Stimulated activated CD8-positive, alpha-beta memory T cell treated with anti-CD3 and anti-CD28 coated beads, Interleukin-4, amount 100 ng/mL, for 4 hours (primary cell): ENCODE measurements at places on chromosomes 1 and 21.

DNA sequence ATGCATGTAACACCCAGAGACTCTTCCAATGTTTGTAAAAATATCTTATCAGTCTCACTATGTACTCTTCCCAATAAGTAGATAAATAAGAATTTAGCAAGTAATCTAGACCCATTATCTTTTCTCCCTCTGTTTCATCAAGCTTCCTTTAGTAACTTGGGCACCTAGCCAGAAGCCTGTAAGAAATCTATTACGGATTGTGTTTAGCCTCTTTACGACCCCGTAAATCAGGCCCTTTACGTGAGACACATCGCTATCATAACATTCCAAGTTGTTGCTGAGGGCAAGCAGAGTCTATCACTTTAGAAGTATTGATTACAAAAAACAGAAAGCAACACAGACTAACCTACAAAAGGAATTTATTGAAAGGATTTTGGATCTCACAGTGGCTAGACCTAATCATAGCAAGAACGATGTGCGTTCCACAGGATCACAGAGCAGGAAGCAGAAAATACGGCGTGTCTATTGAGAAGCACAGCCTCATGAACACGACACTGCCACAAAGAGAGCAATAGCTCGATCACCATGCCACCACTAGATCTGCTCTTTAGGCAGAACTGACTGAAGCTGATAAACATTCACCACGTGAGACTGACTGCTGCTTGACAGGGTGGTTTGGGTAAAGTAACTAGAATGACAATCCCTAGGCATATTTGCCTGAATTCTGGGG lies 922.1 kb downstream of the AMY1C start:
- DNase-seq = no peak

DNA sequence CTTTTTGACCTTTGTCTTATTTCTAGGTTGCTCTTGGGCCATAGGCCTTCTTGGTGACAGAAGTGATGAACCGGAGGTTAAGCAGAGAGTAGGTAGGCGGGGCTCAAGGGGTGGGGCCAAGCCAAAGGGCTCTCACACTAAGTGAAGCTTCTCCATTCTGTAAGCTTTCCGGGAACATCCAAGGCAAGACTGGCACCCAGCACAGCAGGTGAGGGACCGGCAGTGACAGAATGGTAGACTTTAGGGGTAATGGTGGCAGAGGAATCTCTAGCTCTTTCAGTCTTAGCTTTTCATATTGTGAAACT lies at the start of gene TNFAIP8L2:
Gene TNFAIP8L2, plus strand, starts transcription at position 135 of the 305 bp plus-strand sequence. CDS start 2,049 bp downstream, outside the sequence.
- DNase-seq = peak; percentile 57

DNA sequence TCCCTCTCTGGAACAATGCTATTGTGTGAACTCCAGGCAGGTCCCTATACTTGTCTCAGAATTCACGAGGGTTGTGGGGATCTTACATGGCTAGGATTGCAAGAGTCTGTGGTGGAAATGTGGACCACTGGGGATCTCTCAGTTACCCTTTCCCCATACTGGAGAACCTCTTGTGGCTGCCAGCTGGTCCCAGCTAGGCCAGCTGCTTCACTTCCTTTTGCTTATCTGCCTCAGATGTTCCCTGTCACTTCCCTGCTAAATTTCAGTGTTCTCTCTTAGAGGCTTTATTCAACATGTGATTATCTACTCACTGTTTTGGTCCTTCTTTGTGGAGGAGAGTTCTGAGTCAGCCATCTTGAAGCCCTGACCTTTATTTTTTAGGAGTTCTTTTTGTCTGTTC lies 75.9 kb upstream of the SAMD13 start:
- no peak for DNase-seq

GRCh38 chr1:39416609-39417008 lies 74.8 kb upstream of the BMP8A start:
- no peak for DNase-seq

- DNase-seq = no peak
Measured at GRCh38 chr1:209920844-209921243, 17.2 kb upstream of the SYT14 start.

DNA sequence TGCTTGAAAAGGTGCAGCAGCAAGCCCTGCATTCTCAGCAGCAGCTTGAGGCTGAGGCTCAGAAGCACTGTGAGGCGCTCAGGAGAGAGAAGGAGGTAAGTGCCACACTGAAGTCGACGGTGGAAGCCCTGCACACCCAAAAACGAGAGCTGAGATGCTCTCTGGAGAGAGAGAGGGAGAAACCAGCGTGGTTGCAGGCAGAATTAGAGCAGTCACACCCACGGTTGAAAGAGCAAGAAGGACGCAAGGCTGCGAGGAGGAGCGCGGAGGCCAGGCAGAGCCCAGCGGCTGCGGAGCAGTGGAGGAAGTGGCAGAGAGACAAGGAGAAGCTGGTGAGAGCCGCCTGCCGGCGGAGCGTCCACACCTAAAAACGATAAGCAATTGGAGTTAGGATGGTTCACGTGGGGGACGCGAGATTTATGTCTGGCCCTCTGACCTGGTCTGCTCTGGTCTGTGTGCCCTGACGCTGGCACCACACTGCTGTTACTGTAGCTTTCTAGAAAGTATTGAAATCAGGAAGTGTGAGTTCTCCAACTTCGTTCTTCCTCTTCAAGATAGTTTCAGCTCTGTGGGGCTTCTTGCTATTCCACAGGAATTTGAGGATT lies 26.7 kb upstream of the DIP2A start:
- no peak for DNase-seq

- no peak for DNase-seq
Measured at GRCh38 chr1:37865348-37866120, 6.1 kb upstream of the MTF1 start.

- no peak for DNase-seq
Measured at GRCh38 chr1:29237129-29237821, 953 bp downstream of the PTPRU start.

GRCh38 chr21:26096494-26097371 lies 73.8 kb downstream of the APP start:
- no peak for DNase-seq

- no peak for DNase-seq
Measured at GRCh38 chr1:230507666-230508402, 81.7 kb upstream of the PGBD5 start.

DNA sequence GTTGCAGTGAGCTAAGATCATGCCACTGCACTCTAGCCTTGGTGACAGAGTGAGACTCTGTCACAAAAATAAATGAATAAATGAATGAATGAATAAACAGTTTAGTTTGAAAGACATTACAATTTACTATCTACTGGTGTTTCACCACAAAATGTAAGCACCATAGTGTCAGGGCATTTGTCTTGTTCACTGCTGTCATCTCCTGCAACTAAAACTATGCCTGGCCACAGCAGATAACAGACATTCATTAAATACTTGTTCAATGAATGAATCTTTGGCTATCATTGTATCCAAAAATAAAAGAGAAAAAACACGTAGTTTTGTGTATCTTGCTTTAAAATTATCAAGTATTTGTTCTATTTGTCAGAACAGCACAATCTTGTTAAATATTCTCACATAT lies 32.5 kb downstream of the SASS6 start:
- no peak for DNase-seq

- DNase-seq = no peak
Measured at GRCh38 chr1:119266386-119266785, 102.2 kb upstream of the HAO2 start.

DNA sequence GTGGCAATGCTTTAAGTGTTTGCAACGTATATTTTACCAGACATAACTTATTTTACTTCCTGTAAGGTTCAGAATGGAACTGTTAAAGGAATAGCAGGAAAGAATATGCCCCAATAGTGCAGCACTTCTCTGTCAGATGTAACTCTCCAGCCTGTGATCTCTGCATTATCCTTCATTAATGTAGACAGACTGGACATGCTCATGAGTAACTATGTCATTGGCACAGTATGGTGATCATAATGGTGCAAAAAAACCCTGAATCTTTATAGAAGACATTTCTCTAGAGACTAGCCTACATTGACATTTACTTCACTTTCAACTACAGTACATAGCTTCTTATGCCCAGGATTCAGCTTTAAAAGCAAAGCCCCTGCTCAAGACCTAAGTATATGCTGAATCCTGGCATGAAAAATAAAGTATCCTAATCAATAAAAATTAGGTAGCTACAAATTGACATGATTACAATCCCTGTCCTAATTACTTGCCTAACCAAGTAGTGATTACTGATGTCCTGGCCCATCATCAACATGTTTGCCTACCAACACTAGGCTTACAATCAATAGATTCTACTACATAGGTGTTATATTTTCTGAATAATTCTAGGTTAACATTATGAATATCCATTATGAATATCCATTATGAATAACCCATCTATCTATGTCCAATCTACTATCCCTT lies 13.9 kb downstream of the COX20 start:
- no peak for DNase-seq

- no peak for DNase-seq
Measured at GRCh38 chr1:14739082-14739832, 140.8 kb downstream of the KAZN start.

DNA sequence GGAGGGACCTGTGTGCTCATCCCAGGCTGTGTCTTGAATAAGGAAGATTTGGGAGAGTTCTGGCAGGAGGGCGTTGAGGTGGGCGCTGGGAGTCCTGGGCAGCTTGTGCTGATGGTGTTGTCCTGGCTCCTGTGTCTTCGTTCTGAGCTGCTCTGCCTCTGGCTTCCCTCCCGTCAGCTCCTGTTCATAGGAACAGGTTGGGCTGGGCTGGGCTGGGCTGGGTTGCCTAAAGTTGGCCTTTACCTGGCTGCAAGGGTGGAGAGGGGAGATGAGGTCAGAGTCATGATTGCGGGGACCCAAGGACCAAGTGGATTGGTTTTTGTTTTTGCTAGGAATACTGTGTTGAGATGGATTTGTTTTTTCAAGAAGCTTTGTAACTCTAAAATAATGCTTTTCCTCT lies 9.1 kb downstream of the NECAP2 start:
- DNase-seq = no peak

DNA sequence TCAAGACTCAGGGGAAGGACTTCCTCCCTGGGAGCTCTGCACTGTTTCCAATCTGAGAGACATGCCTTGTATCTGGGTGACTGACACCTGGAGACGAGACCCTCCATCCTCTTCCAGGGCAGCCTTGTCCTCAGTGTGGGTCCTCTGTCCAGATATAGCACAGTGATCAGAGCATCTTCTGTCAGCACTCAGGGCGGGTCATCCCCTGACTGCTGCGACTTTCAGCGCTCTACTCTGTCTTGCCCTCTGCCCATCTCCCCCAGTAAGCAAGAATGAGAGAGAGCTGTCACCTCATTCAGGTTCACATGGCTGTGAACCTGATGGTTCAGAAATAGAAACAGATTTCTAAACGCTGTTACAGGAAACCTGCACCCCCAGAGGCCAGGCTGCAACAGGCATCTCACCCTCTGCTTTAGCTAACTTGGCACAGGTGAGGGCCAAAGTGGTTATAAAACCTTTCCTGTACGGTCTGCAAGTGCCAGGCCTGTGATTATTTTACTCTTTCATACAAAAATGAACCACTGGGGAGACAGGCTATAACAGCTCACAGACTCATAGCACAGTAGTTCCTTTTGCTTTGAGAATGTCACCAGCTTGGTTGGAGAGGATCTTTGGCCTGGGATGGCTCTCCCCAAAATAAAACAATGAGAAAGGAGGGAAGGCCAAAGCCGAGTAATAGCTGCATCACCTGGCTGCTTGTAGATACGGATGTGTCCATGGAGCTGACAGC lies 11.4 kb upstream of the TENT5C start:
- no peak for DNase-seq

- DNase-seq = no peak
Measured at GRCh38 chr21:37342046-37342632, 24.4 kb upstream of the DYRK1A start.

DNA sequence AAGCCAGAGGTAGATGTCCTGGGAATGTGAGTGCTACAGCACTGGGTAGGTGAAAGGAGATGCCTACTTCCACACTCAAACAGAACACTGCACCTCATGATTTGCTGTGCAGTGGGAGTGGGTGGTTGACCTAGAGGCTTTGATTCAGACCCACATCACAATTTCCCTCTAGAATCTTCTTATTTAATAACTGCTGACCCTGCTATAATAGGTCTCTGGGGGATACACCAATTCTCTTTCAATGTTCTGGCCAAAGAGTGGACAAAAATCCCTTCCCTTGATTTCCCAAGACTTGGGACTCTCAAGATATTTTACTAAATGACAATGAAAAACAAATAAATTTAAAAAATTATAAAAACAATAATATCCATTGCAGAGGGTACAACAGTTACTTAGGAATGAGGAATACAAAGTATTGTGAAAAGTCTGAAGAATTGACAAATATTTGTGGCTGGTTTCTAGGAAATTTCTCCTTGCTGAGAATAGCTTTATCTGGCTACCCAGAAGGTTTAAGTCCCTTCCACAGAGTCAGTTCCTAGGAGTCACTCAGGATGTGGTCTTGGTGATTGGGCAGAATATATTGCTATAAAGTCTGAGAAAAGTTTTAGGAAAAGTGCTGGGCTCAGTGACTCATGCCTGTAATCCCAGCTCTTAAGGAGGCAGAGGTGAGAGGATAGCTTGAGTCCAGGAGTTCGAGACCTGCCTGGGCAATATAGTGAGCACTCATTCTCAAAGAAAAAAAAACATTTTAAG lies 2.4 kb upstream of the FCGR2A start:
- DNase-seq = no peak

DNA sequence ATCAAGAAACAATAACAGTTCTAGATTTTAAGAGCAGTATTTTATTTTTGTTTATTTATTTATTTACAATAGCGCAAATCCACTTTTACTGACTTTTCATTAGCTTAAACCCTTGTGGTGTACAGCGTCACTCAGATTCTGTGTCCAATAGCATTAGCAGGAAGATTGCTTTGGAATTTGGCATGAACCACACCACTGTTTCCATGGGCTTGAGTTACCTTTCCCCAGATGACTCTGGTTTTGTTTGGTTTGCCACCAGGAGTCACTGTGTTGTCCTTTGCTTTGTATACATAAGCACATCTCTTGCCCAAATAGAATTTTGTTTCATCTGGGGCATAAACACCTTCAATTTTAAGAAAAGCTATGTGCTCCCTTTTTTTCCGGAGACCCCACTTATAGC lies 25.9 kb upstream of the SNRPE start:
- DNase-seq = no peak

GRCh38 chr1:7691576-7691975 lies 79.5 kb upstream of the VAMP3 start:
- no peak for DNase-seq

GRCh38 chr1:103333141-103333540 lies 192.4 kb upstream of the RNPC3 start:
- DNase-seq = no peak

DNA sequence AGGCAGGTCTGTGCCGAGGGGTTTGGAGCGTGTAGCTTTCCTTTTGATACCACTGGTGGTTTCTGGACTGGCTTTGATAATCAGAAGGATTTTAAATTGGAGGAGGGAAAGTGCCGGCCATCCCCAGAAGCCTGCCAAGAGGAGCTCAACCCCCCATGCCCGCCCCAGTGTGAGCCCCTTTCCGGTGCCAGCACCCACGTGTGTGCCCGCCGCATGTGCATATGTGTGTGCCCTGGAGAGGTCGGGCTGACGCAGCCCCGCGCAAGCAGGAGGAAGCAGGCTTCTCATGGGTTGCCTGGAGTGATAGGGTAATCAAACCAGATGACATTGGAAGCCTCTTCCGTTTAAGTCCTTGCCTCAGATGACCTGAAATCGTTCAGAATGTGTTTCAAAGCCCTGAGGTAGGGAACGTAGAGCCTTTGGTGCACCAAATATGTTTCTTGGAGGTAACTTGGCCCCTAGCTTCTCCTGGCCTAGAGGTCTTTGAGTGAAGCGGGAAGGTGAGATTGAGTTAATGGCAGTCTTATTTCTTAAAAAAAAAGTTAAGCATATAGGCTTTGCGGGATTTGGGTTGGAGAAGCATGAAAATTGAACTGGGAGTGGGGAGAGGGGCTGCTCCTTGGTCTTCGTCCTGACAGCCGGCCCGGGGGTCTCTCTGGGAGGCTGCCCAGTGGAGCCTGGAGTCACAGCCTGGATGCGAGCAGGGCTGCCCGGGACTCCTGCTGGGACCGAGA lies 34.1 kb upstream of the ARHGEF16 start:
- no peak for DNase-seq

- no peak for DNase-seq
Measured at GRCh38 chr21:19712441-19712840, 1285.8 kb upstream of the NCAM2 start.
